CD4-positive, alpha-beta memory T cell (primary cell): ENCODE measurements at places on chromosomes 7 and 10. TPM values are rescaled to one million over a fixed set of nuclear protein-coding genes. Genes with fewer than 3 reads are reported as not detected.

DNA sequence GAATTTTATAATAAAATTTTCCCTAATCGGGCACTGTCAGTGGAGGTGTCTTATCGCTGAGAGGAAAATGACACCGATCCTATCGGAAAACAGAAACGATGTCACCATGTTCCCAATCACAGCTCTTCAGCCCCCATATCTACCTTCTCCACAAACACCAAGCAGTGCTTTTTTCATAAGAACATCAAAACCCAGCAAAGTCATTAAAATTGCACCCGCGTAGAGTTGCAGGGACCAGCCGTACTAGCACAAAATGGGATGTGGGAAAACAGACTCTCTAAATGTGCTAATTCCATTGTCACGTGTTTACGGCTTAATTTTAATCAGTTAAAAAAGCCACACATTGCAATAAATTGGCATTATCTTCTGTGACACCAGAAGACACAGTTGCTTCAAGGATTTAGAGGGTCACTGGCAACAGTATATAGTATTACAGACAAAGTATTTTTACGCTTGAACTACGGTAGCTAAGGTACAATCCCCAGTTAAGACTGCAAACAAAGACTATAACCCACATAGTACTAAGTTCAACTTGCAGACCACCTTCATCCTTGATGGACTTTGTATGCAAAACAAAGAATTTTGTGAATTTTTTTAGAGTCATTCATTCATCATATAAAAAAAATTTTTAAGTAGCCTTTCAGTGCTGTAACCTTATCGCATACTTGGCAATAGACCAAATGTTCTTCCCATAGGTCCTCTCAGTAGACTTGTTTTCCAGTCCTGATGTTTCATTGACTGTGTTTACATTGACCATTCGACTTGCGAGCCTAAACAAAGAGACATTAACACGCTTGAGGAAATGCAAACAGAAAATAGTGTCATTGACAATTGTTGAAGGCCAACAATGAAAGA lies 116.0 kb downstream of the VTI1A start:
- DNase-seq: no peak

DNA sequence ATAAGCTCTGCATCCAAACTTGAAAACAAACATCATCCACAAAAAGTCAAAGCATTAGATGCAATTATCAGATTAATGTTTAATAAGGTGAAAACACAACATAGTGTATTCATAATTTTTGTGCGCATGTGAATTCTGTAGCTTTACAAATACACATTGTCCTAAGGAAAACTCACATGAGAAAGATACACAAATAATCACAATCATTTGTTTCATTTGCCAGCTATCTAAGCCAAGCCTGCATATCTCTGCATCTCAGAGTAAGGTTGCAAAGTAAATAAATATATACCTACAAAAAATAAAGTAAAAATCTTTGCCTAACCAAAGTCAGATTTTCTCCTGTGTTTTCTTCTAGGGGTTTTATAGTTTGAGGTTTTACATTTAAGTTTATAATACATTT lies 57.4 kb downstream of the ADCY1 start:
- DNase-seq: no peak

DNA sequence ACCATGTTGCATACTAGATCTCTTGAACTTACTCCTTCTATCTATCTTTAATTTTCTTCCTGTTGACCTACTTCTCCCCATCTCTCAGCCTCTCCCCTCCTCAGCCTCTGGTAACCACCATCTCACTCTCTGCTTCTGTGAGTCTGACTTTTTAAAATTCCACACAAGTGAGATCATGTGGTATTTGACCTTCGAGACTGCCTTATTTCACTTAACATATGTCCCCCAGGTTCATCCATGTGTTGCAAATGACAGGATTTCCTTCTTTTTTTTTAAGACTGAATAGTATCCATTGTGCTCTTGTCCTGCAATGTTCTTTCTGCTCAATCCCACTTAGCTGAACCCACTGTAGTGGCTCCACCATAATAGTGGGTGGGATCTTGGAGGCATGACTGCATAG lies 51.4 kb upstream of the DNAJC1 start:
- no peak for DNase-seq

GRCh38 chr10:119541459-119542356 lies 811 bp downstream of the RGS10 start:
- DNase-seq: peak; percentile 52

- DNase-seq: no peak
These were observed 5.6 kb downstream of the BTBD16 start for GRCh38 chr10:122276611-122277208.

The POLR1F gene
- 36.1 TPM for polyA plus RNA-seq

DNA sequence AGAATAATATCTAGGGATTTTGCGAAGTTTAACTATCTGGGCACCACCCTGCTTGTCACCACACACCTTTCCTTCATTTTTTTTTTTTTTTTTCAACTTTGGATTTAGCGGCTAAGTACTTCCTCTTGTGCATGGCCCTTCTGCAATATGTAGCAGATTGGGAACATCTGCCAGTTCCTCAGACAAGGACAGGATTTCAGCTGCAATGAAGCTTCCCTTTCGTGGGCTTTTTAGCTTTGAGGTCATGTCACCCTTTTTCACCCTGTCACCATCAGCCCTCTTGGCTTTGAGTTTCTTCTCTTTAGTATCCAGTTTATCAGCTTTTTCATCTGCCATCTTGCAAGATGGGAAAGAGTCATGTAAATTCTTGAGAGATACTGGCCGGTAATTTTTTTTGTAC lies 81.6 kb upstream of the ETV1 start:
- no peak for DNase-seq

GRCh38 chr7:149053384-149053783 lies 25.1 kb upstream of the PDIA4 start:
- DNase-seq: no peak

- no peak for DNase-seq
These were observed 238.1 kb downstream of the RELN start for GRCh38 chr7:103751311-103751880.

- DNase-seq: peak; percentile 76
These were observed 3.6 kb downstream of the DUSP5 start for GRCh38 chr10:110501142-110501937.

GRCh38 chr10:101266381-101267289 lies 37.4 kb upstream of the LBX1 start:
- no peak for DNase-seq

DNA sequence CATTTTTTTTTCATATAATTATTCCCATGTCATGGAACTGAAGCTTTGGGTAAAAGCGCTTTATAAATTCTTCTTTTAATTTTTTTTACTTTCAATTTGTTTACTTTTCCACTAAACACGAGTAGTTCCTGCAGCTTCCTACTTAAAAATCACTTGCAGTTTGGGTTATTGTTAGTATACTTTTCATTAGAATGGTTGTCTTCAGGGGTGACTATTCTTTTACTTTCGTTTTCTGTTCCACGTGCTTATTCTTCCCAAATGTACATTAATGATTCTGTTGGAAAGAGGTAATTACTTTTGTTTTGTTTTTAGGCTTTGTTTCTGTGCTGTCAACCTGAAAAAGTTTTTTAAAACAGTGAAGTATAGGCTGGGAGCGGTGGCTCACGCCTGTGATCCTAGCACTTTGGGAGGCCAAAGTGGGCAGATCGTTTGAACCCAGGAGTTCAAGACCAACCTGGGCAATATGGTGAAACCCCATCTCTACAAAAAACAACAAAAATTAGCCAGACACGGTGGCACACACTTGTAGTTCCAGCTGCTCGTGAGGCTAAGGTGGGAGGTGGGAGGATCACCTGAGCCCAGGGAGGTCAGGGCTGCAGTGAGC lies 5.2 kb upstream of the CFAP69 start:
- no peak for DNase-seq

DNA sequence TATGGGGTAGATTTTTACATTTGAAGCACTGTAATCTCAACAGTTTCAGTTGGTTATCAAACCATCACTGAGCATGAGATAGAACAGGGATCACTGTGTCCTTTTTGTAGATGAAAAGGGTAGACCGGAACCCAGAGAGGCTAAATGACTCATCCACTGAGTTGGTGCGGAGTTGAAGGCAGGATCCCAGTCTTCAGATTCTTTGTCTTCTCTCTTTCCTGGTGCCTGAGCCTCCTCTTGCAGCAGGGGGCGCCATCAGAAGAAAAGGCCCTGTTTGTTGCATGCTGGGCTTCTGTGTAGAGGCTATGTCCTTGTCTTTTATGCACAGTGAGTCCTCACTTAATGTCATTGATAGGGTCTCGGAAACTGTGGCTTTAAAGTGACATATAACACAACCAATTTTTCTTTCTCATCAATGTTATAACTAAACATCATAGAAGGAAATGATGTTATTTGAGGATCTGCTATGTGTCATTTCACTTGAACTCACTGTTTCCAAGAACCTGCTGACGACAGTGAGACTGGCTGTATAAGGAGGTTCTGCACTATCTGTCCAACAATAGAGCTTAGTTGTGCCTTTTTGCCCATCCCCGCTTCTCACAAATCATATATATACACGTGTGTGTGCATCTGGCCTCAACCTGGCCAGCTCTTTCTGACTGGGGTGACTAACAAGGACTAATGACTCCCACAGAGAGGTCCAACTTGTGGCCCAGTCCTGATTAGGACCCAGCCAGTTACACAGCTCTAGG lies 14.3 kb downstream of the ZNF282 start:
- peak; percentile 52 for DNase-seq

DNA sequence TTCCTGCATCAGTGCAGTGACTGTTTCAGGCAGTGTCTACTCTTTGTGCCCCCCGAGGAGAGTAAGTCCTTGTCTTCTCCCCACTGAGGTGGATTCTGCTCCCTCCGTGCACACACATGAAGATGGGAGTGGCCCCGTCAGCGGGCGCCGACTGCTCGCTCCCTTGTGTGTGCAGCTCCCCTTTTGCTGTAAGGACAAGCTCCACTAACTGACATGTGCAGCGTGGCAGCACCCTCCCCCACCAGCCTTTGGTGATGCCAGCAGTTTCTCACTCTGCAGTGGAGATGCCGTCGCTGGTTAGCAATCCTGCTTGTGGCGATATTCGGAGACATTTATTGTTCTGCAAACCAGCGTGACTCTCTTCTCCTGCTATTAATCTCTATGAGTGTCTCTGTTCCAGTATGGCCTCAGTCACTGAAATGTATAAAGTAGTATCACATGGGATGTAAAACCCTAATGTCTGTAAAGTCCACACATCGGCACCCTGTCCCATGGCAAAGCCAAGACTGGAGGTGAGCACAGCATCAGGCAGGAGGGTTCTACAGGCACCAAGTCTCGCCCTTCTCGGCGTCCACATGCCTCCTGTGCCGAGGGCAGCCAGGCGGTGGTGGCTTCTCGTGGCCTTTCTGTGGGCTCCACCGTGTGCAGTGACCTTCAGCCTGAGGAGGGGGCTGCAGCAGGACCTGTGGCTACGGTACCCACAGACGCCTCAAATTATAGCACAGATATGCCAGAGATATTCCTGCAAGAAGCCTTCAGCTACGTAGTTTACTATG lies 202.7 kb downstream of the EBF3 start:
- DNase-seq: no peak

DNA sequence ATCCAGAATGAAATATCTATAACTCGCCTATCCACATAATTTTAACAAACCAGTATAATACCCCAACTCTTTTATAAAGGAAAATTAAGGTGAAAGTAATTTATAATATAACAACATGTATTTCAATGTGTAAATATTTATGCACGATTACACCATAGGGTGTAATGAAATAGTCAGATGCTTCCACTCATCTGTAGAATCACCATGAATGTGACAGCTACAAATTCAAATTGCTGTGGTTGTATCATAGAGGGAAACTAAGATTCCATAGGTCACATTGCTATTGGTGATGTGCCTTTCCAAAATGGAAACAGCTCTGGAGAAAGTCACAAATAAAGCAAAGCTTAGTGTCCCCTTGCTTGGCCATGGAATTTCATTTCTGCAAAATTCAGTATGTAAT lies 95.7 kb downstream of the CPED1 start:
- no peak for DNase-seq

- DNase-seq: no peak
These were observed 123.5 kb downstream of the KMT2C start for GRCh38 chr7:152312316-152312715.

GRCh38 chr7:70951271-70951962 lies 180.5 kb upstream of the GALNT17 start:
- no peak for DNase-seq

DNA sequence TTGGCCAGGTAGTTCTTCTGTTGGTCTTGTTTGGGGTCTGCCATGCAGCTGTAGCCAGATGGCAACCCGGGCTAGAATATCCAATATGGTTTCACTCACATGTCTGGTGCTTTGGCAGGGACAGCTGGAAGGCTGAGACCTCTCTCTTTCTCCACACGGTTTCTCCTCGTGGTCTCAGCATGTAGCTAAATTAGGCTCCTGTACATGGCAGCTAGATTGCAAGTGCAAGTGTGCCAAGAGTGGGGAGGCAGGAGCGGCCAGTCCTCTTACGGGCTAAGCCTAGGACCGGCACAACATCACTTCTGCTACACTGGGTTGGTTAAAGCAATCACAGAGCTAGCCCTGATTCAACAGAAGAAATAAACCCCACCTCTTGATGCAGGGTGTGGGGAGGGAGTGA lies 9.3 kb upstream of the PDE1C start:
- no peak for DNase-seq
